ENCODE measurements at places on chromosomes 3 and 15.
A peak's percentile ranks its signal among the peaks of the same experiment; 100 is the strongest.

DNA sequence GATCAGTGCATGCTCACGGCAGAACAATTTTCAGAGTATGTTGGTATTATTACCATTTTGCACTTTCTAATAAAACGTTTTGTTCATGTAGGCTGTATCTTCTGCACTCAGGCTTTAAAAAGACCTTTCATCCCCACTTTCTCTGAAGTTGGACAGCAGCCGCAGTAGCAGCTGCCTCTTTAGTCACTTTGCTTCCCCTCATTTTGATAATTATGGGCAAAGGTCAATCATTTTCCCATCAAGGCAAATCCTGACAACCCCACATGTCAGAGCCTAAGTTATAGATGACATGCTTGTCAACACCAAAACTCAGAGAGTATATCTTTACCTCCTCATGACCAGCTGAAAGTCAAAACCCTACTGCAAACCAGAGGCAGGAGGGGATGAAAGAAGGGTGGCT, 99.7 kb downstream of the ROBO2 start:
- DNase-seq: no peak

- DNase-seq: no peak
Measured at GRCh38 chr3:125075738-125076137, 19.9 kb upstream of the HEG1 start.

DNA sequence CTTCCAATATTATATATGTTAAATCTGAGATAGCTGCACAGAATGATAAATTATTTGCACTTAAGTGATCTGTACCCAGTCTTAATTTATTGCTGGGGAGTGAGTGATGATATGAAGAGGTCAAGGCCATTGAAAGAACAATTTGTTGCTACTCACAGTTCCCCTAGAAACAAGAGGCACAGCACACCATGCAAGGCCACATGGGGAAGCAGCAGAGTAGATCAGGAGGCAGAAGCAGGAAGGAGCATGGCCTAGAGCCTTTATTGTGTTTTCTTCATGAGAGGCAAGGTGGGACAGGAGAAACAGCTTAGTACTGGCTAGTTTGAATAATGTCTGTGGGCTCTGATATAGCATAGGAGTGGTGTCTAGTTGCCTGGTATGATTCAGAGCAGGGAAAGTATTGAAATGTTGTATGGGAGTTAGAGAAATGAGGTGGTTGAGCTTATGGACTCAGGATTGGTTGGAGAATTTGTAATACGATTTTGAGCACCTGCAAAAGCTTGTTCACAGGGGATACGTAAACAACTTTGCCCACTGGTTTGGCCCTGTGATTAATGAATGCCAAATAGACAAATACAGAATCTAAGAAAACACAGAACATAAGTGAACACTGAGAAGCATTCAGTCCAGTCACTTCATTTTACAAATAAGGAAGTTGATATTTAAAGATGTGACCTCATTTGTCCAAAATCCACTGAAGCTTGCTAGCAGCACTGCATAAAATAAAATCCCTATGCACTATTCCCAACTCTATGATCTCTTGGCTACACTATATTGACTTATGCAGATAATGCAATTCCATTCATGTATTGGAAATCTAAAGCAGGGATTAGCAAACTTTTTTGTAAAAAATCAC, 71.7 kb downstream of the TMCO5A start:
- DNase-seq: no peak

GRCh38 chr15:61318301-61318700, 89.2 kb upstream of the RORA start:
- DNase-seq: no peak

- DNase-seq: no peak
Measured at GRCh38 chr15:63461230-63461985, 43.0 kb upstream of the USP3 start.

GRCh38 chr3:65855370-65856100, 183.2 kb downstream of the MAGI1 start:
- DNase-seq: no peak

- DNase-seq: no peak
Measured at GRCh38 chr3:131082246-131082645, 55.6 kb downstream of the NEK11 start.

DNA sequence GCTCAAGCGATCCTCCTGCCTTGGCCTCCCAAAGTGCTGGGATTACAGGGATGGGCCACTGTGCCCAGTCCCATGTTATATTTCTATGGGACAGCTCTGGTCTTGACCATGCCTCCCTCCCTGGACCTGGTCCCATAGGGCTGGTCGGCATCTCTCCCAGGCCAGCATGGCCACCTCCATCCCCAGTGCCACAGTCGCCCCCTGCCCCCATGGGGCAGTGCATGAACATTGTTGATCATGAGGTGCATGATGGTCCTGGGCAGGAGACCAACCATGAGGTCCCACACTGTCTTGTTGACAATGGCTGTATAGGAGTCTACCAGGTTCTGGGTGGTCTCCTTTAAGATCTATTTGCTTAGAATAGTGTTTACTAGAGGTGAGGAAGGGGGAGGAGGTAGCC, 6.5 kb downstream of the RPS17 start:
- DNase-seq: no peak

GRCh38 chr15:96047255-96047931, 283.1 kb upstream of the NR2F2 start:
- DNase-seq: peak; percentile 88

DNA sequence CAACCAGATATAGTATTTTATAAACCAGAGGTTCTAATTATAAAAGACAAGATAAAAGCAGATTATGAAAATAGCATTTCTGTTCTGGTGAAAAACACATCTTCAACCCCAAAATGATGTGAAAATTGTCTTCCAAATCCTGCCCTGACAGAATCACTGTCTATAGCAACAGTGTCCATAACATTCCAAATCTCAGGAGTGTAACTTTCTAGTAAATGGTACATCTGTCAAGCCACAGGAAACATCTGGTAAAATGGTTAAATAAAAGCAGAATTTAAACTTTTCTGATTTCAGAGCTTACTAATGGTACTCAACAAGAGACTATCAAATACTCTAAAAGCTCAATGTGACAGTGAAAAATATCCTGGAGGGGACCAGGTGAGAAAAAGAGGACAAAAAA, 60.5 kb downstream of the VGLL4 start:
- DNase-seq: no peak

GRCh38 chr15:38885001-38885400, 320.4 kb upstream of the RASGRP1 start:
- DNase-seq: no peak

- no peak for DNase-seq
Measured at GRCh38 chr3:12973827-12974226, 99.4 kb downstream of the IQSEC1 start.

DNA sequence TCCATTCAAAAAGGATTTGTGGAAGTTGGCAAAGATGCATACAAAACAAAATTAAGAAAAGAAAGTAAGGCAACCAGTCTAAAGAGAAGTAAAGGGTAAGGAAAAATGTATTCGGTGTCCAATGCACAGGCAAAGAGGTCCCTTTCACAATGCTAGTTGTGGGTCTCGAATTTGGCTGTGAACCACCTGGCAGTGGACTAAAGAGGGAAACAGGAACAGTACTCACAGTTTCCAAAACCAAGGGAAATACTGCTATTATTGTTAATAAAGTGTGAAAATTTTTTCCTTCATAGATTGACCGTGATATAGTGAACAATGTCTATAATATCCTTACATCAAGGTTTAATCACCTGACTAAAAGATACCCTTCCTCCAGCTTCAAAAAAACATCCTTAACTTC, 57.9 kb downstream of the TNIK start:
- DNase-seq: no peak

DNA sequence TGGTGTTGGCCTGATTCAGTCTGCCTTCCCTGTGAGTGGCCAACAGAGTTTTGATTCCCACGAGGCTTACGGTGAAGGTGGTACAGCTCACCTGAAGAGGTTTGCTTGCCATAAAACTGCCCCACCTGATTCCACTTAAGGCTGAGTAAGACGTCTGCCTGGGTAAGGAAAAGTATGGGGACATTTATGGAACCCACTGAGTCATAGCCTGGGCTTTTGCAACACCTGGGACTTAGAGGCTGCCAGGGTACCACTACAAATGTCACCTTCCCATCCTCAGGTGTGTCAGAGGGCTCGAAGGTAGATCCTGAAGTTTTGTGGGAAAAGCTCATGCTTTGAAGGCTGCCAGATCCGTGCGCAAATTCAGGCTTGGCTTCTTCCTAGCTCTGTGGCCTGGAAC, 56.9 kb upstream of the SLCO2A1 start:
- DNase-seq: no peak

DNA sequence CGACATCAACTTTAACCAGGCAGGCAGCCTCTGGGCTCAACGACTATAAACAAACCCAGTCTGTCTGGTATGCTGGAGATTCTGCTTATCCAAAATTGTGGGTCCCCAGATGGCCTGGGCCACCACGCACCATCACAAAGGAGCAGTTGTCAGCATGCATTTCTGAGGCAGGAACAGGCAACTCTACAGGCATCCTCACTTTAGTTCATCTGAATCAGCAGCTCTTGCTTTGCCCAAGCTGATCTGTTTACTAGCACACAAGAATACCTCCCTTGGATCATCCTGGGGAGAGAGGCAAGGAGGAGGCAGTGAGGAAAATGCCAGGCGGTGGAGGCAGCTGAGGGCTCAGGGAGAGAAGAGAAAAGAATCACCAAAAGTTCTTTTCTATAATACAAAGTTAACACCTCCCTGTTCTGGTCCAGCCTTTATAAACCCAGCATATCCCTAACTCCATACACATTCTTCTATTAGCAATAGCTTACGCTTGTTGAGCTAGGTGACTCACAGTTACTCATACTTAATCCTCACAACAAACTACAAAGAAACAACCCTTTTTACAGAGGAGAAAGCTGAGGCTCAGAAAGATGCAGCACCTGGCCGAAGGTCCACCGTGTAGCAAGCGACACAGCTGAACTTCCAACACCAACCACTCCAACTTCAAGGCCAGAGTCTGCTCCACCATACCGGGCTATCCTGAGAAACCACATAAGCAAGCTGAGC, 33.6 kb downstream of the ZDHHC3 start:
- DNase-seq: no peak

Data from non-pigmented ciliary epithelial cell (primary cell).